Activated T-cell treated with anti-CD3 and anti-CD28 coated beads for 48 hours (primary cell): ENCODE measurements at places on chromosomes 13 and 19.
A peak's percentile ranks its signal among the peaks of the same experiment; 100 is the strongest.

DNA sequence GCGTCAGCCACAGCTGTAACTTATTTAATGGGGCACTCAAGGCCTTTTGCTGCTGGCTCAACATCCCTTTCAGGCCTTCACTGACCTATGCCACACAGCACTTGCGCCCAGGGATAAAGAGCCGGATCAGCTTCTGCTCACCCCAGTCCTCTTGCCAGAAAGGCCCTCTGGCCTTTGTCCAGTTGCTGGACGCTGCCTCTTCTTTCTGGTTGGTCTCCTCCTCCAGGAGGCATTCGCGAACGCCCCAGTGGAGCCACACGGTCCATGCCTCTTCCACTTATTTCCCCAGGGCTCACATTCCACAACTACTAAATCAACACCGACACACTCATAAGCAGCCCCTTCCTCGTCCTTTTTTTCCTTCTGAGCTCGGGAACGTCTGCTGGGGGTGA lies 3.7 kb upstream of the ZNF329 start:
- DNase-seq: no peak

GRCh38 chr13:23898101-23898500 lies 799 bp upstream of the C1QTNF9B start:
- DNase-seq: no peak

DNA sequence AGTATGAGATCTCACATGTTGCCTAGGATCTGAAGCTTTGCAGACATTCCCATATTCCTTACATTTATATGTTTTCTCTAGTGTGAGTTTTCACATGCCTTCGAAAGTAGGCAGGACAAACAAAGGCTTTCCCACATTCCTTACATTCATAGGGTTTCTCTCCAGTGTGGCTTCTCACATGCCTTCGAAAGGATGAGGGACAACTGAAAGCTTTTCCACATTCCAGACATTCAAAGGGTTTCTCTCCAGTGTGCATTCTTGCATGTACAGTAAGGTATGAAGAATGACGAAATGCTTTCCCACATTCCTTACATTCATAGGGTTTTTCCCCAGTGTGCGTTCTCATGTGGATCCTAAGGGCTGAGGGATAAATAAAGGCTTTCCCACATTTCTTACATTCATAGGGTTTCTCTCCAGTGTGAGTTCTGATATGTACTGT lies 14.2 kb downstream of the ZNF699 start:
- no peak for DNase-seq

DNA sequence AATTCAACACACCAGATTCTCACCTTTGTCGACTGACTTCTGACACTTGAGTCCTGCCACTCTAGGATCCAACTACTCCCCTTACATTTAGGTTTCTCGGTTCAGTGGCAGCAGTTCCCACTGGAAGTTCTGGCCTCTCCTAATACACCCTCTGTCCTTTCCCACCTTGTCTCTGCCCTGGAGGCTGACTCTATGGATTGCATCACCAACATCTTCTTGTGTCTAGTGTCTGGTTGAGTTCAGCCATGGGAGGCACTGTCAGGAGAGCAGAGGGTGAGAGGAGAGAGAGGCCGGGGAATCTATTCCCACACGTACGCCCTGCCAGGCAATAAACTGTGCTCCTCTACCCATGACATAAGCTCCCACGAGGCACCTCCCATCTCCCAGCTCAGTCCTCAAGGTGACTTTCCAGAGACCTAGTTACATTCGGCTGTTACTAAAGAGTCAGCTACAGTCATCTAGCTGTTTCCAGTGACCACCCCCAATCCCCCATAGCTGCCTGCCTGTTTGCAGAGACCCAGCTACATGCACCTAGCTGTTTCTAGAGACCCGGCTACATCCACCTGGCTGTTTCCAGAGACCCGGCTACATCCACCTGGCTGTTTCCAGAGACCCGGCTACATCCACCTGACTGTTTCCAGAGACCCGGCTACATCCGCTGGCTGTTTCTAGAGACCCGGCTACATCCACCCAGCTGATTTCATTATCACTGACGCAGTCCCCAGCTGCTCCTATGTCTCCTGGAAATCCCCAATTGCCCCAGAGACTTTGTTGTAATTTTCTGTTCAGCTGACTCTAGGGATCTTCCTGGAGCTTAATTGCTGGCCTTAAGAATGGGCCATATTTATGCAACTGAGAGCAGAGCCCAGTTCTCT lies 8.1 kb upstream of the LILRB4 start:
- DNase-seq: no peak

- DNase-seq: no peak
Observed at GRCh38 chr19:39518975-39519374, 4.0 kb downstream of the SELENOV start.

GRCh38 chr19:6963937-6964336 lies 57.3 kb downstream of the MBD3L2B start:
- DNase-seq: peak; percentile 26

DNA sequence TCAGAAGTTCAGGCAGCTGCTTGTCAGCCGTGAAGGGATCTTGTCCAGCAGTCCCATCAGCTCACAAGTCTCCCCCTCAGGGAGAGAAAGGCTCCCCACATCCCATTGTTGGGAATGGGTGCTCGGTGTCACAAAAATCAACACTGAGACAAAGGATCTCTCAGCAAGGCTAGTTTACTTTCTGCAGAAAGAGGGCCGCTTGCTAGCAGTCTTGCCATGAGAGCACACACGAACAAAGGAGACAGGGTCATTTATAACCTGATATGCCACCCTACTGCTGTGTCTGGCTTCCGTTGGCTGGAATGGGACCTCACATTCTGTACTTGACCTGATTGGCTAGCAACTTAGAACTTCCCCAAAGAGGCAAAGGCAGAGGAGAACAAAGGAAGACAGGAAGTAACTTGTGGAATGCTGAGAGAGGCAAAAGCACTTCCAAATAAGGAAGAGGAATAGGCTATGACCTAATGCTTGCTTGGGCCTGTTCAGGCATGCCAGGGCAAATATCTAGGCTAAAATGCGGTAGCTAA lies 8.7 kb upstream of the IGFL3 start:
- no peak for DNase-seq

GRCh38 chr19:29781386-29782259 lies 30.2 kb upstream of the CCNE1 start:
- no peak for DNase-seq

GRCh38 chr13:114219392-114219791 lies 15.3 kb upstream of the CDC16 start:
- no peak for DNase-seq

- no peak for DNase-seq
Observed at GRCh38 chr19:3357992-3358688, 8.2 kb upstream of the NFIC start.

GRCh38 chr19:55116232-55116858 lies 1.1 kb downstream of the PPP1R12C start:
- peak; percentile 43 for DNase-seq

GRCh38 chr13:79673310-79673992 lies 192.5 kb downstream of the NDFIP2 start:
- no peak for DNase-seq

- no peak for DNase-seq
Observed at GRCh38 chr13:34346626-34347025, 528.7 kb downstream of the RFC3 start.

DNA sequence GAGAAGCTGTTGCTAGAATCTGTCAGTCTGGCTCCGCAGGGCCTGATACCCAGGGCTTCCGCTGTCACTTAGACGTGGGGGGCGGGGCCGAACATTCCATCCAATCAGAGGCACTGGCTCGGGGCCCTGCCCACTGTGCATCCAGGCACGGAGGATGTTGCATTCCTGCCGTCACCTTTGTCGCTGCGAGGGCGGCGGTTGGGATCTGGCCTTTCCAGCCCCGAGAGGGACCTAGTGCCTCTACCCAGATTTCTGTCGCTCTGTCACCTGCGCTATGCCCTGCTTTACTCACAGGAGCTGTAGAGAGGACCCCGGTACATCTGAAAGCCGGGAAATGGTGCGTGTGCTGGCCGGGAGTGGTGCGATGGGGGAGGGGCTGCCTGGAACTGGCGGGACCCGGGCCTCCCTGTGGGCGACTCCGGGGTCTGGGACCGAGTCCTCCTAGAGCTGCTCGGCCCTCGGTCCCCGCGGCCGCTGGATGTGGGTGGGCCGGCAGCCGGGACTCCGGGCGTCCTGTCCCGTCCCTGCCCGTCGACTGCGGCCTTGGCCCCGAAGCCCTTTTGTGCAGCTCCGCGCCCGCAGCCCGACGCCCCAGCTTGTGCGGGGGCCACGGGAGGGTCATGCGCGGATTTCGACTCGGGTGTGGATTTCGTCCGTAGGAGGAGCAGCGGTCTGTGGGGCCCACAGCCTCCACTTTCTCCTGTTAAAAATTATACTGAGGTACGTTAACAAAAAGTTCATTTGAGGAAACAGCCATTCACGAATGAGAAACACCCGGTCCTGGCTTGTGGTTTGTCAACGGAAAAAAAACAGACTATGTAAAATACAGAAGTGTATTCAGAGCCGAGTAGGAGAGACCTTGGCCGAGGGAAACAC lies at the start of gene ZNF439:
ZNF439 (plus strand) TSS at position 133 of the 876 bp plus-strand sequence; CDS start at position 275, 142 bp downstream.
- DNase-seq: peak; percentile 88

DNA sequence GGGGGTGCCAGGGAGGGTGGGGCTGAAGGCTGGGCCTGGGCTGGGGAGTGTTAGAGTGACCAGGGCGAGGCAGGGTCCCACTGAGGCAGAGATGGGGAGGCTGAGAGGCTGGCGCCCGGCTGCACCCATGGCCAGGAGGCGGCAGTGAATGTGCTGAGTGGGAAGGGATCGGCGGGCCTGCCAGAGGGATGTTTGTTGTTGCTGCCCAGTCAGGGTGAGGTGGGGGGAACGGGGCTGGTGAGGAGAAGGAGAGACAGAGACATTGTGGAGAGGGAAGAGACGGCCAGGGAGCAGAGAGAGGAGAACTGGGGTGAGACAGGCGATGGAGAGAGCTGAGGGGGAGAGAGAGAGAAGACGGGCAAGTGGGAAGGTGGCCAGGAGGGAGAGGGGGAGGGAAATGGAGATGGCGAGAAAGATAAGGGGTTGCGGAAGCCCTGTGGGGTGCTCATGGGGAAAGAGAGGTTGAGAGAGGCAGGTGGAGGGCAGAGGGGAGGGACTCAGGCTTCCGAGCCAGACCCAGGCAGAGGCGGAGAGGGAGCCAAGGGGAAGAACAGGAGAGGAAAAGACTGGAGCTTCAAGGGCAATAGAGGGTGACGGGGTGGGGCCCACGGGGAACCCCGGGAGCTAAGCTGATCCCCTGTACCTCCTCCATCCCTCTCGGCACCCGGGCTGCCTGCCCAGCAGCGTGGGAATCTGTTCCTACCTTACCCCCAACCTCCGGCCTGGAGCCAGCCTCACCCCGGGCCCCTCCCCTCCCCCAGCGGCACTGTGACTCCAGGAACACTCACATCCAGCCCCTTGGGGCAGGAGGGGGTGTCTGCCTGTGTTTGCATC lies 690 bp upstream of the B3GNT8 start:
- DNase-seq: peak; percentile 13

- DNase-seq: no peak
Observed at GRCh38 chr13:110442930-110443621, 118.4 kb downstream of the RAB20 start.

GRCh38 chr19:8697671-8698432 lies 743 bp downstream of the ACTL9 start:
- peak; percentile 21 for DNase-seq

- no peak for DNase-seq
Observed at GRCh38 chr13:25286308-25286968, 850 bp downstream of the MTMR6 start.

DNA sequence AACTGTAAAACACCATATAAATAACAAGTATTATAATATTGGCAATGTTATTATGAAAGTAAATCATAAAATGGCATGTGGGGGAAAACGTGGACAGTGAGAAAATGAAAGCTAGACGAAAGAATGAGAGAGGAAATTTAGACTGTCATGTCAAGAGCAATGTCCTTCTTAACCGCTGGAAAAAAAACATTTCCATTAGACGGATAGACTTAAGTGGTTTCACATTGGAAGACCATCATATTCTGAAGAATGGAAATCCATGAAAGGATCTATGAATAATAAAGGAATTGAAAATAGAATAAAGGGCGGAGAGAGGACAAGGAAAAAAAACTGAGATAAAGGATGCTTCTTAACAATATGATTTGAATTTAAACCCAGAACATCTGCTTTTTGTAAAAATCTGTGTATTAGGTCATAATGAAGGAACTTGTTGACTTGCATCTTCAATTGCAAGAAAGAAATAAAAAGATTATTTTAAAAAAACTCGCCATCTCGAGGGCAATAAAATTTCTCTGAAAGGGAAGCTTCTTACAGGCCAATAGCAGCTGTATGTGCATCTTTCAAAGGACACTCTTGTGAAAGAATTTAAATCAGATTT lies 90.6 kb downstream of the SPRY2 start:
- DNase-seq: no peak

- no peak for DNase-seq
Observed at GRCh38 chr19:15680478-15681322, 7.8 kb downstream of the CYP4F12 start.

DNA sequence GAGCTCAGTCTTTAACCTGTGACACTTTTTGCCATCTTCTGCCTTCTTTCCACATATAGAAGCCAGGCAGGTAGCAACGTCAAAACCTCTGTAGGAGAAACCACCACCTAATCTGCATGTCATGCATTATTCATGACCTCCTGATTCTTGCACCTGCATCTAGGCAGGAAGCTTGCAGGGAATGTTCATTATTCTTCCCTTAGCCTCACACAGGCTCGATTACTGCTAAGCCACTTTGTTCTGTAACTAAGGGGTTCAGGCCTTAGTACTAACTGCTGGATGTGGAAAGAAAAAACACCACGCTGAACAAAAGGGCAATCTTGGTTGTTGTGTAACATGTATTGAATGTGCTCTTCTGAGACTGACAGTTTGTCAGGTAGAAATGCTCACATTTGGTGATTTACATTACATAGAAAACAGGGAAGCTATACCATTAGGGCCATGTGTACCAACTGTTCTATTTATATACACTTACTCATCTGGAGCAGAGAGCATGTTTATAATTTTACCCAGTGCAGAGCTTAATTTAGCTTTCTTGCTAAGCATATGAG lies 366.9 kb downstream of the KLF12 start:
- DNase-seq: no peak

DNA sequence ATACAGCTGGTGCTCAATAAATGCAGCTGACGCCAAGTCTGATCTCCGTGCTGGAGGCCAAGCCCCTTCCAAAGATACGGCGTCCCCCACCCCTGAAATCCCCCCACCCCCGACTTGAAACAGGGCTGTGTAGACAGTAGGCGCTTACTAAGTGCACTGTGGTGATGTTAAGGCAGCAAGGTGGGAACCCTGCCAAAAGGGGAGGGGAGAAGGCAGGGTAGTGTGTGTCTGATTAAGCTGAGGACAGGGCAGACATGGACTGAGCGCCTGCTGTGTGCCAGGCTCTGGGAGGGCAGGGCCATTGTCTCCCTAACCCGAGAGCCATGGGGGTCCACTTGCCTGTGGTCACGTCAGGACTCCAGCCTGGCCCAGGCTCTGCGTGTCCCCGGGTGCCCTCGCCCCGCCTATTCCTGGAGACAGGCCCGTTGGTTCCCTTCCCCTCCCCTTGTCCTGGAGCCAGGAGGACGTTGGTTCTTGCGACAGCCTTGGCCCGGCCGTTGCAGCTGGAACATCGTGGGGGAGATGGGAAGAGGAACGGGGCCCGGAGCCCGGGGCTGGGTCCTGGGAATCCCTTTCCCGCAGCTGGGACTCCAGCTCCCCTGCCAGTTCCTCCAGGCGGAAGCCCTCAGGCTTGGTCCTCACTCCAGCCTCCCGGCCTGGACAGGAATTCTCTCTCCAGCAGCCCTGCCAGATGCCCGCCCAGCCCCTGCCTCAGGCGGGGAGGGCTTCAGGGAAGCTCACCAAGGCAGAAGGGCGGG lies 1.7 kb upstream of the ELANE start:
- no peak for DNase-seq
